Stimulated activated CD4-positive, alpha-beta T cell treated with anti-CD3 and anti-CD28 coated beads, Interleukin-4, amount 100 ng/mL, for 4 hours (primary cell): ENCODE measurements at places on chromosomes 13 and 19.
A peak's percentile ranks its signal among the peaks of the same experiment; 100 is the strongest.

- peak; percentile 72 for DNase-seq
These were observed 16.6 kb downstream of the SIGLEC8 start for GRCh38 chr19:51441410-51442390.

DNA sequence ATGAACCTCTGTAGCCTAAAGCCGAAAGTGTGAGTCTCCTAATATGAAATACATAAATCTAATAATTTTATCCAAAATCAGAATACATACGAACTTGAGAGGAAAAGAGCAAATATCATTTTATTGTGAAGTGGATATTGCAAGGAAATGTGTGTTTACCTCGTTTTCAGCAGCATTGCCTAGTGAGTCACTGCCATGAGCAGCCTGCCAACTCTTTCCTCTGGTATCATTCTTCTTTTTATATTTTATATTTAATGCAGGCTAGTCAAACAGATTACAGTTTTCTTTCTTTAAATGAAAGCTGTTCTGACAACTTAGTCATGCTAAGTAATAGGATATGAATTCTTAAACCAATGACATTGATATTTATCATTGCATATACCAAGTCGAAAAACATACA, 44.2 kb downstream of the EDNRB start:
- no peak for DNase-seq

GRCh38 chr19:35337097-35337983, 8.4 kb downstream of the CD22 start:
- DNase-seq = no peak

- no peak for DNase-seq
These were observed 134.9 kb downstream of the RAP2A start for GRCh38 chr13:97568850-97569249.

DNA sequence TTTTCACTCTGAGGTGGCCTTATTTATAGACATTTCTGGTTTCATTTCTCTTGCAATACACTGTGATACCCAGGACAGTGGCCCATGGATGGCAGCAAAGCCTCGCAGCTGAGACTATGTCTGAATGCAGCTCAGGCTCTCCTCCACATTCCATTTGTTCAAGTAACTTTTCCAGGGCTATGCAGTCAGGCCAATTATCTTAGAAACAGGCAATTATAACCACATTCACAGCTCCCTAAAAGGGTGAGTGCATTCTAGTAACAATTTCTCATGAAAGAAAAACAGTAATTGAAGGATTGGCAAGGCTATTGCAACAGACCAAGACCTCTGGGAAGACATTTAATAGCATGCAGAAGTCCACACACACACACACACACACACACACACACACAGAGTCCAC, 264.0 kb downstream of the TBC1D4 start:
- no peak for DNase-seq

DNA sequence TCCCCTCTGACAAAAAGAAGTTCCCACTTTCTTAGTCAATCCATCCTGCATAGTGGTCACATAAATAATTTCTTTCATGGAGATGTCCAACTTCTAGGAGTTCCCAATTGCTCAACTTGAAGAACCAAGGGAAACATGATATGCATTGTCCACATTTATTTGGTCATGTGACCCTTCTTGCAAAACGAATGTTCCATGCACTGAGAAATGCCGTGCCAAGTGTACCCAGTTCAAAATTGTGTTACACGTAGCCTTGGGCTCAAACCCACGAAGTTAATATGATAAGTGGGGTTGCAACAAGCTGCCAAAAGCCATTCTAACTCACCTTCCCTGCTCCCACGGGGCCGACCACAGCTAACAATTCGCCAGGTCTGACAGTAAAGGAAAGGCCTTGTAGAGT, 113.1 kb downstream of the ABCC4 start:
- DNase-seq = no peak

DNA sequence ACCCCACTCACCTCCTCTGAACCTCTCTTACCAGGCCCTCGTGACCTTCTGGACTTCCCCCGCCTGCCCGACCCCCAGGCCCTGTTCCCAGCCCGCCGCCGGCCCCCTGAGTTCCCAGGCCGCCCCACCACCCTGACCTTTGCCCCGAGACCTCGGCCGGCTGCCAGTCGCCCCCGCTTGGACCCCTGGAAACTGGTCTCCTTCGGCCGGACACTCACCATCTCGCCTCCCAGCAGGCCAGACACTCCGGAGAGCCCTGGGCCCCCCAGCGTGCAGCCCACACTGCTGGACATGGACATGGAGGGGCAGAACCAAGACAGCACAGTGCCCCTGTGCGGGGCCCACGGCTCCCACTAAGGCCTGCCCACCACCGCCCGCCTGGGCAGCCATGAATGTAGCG, 3.2 kb downstream of the TTC9B start:
- DNase-seq = no peak

DNA sequence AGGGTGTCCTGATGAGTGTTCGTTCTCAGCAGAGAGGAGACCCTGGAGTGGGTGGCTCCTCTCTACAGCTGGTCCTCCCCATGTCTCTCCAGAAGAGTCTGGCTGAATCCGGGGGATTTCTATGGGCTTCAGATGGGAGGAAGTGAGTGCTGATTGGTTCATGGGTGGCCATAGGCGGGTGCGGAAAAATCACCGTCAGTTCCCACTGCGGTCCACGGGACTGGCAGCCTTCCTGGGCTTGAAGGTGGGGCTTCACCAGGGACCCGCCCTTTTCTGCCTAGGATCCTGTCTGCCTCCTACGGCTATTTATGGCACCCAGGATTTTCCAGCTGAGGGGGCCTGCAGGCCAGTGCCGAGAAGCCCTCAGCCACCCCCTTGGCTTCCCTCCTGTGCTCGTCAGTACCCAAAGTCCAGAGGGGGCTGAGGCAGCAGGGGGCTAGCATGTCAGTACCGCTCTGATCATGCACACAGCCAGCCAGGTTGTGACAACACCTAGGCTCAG, 18.4 kb downstream of the CPB2 start:
- no peak for DNase-seq

DNA sequence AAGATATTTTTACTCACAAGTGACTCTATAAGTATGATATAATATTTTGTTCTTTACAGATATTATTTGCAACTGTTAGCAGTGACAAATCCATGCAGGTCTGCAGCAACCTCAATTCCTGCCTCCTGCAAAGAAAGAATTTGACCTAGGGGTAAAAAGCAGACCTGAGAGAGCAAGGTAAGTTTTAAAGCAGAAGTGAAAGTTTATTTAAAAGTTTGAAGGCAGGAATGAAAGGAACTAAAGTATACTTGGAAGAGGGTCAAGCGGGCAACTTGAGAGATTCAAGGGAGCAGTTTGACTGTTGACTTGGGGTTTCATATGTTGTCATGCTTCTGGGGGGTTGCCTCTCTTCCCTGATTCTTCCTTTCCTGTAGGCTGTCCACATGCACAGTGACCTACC, 520.1 kb upstream of the PCDH20 start:
- no peak for DNase-seq

GRCh38 chr19:28933039-28933438, 279.9 kb downstream of the UQCRFS1 start:
- no peak for DNase-seq

DNA sequence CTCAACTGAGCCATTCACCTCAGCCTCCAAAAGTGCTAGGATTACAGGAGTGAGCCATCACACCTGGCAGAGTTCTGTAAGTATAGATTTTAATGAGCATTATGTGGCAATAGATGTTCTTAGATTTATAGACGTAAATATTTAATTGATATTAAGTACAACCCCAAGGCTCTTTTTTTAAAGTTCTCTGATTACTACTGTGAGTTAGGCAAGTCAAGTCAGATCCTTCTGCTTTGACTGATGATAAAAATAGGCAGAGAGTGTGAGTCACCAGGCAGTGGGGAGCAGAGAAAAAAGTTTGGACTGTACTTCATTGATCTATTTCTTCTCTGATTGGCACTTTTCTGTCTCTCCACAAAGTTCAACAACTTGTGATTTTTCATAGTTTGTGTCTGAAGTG, 1379.9 kb downstream of the UQCRFS1 start:
- no peak for DNase-seq

GRCh38 chr13:93344048-93344705, 117.6 kb downstream of the GPC6 start:
- DNase-seq = no peak

DNA sequence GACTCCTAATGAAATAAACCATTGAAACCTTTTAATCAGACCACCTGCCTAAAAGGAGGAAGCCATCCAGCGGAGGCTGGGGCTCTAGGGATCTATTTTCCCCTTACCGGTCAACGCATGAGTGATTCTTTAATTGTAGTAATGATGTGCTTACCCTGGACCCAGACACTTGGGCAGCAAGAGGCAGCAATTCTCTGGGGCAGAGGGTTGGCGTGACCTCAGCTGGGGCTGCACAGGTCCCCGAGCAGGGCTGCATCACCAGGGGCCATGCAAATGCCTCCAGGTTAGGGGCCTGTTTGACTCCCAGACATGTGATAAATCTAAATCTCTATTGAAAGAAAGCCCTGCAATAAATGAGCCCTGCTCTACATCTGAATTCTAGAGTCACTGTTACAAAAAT, 194.2 kb upstream of the TSHZ3 start:
- no peak for DNase-seq

DNA sequence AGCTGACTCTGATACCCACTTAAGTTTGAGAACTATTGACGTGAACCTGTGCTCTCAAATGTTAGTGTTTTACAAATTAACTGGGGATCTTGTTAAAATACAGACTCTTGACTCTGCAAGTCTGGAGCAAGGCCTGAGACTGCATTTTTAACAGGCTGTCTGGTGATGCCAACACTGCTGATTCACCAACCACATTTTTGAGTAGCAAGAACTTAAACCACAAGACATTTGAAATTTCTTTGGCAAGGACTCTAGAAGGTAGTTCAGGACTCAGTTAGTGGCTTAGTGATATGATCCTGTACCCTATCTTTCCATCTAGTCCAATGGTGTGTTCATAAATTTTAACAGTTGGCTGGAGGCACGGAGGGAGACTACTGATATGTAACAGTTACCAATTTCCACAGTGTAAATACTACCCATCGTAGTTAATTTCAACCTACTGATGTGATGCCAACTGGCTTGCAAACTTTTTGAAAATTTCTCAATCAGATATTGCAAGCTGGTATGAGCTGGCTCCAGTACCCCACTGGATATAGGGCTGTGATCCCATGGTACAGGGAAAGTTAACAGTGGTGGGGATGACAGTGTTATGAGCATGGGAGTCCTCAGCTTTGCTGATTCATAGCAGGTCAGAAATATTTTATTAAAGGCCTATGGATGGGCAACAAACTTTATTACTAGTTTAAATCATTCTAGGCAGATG, 255.1 kb downstream of the TBC1D4 start:
- DNase-seq = no peak

DNA sequence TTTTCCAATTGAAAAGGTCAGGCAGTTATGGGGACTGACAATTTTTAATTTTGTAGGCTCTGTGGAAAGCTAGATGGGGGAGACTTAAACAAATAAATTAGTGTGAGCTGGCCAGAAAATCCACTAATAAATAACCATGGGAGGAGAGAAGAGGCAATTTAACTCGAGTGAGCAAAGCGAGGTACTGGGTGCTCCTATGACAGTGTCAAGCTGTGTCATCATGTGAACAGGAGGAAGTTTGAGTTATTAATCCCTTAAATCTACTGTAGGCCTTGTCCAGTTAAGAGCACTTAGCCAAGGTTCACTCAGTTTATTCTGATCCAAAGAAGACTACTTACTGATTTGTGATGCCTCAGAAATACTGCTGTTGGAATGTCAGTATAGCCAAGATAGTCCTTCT, 122.8 kb downstream of the OXGR1 start:
- DNase-seq = no peak

GRCh38 chr13:104577071-104577815, 1511.0 kb upstream of the SLC10A2 start:
- DNase-seq = no peak

- DNase-seq = no peak
These were observed 121.5 kb upstream of the CSNK1A1L start for GRCh38 chr13:37226971-37227370.

- no peak for DNase-seq
These were observed 593.5 kb downstream of the DIAPH3 start for GRCh38 chr13:59570204-59570603.

DNA sequence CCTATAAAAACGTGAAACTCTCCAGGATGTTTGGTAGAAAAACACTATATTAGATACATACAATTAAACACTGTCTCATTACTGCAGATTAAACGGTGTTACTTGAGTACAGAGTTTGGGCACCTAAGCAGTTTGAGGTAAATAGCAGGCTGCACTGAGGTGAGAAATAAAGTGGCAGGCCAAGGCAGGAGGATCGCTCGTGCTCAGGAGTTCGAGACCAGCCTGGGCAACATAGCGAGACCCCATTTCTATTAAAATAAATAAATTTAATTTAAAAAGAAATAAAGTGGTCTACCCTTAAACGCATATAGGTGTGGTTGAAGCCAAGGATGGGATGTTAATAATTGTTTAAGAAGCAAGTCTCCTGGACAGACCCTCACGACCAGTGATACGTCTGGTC, 1.2 kb downstream of the PSPC1 start:
- DNase-seq = no peak

DNA sequence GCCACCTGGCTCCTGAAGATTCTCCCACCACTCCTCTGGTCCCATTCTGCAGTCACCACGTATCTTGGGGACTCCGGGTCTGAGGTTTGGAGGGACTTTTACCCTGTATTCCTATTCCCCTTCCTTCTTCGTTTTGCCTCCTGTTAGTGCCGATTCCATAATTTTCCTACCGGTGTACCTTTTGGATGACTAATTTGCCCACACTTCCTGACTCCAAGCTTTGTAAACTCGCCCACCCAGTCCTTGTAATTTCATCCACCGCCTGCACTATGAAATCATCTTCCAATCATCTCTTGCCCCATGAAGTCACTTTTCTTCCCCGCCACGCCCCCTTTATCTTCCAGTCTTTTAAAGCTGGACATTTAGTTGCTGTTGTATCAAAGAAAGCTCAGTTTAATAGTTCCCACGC, 572 bp downstream of the UCHL3 start:
- DNase-seq = no peak

GRCh38 chr19:39878398-39878797, 32.2 kb upstream of the FBL start:
- no peak for DNase-seq

GRCh38 chr19:10617409-10618121, 7.8 kb upstream of the SLC44A2 start:
- DNase-seq = no peak

GRCh38 chr19:8616861-8617260, 6.3 kb upstream of the ADAMTS10 start:
- no peak for DNase-seq

- no peak for DNase-seq
These were observed 16.8 kb downstream of the TM6SF2 start for GRCh38 chr19:19256072-19256969.

DNA sequence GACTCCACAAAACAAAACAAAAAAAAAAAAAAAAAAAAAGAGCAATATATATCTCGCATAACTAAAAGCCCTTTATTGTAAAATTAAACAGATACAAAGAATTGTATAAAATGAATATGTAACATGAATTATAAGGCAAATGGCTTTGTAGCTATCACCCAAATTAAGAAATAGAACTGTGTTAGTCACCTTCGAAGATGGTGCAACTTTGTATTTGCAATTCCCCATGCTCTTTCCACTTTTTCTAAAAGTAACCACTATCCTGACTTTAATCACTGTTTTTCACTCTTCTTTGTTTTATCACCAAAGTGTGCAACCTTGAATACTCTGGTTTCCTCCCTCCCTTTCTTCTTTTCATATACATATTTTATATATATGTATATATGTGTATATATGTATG, 57.1 kb upstream of the HTR2A start:
- DNase-seq = no peak
